ENCODE measurements at places on chromosomes 2 and 18.

GRCh38 chr18:26992926-26993325 is 127.4 kb upstream of the AQP4 start:
- no peak for DNase-seq

DNA sequence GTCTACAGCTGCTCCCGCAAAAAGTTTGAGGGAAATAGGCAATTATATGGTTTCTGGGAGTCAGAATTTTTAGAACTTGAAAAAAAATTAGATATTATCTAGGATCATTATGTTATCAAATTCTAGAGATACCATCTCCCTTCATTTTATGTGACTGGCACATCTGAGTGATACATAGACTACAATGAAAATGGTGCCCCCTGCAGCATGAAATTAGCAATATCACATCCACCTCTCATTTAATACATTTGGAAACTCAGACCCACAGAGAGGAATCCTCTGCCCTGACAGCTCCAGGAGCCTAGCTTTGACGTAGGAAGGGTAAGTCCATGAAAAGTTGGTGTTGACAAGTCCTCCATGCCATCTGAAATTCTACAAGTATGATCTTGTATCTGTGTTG is 381.6 kb downstream of the SUCLG1 start:
- no peak for DNase-seq

DNA sequence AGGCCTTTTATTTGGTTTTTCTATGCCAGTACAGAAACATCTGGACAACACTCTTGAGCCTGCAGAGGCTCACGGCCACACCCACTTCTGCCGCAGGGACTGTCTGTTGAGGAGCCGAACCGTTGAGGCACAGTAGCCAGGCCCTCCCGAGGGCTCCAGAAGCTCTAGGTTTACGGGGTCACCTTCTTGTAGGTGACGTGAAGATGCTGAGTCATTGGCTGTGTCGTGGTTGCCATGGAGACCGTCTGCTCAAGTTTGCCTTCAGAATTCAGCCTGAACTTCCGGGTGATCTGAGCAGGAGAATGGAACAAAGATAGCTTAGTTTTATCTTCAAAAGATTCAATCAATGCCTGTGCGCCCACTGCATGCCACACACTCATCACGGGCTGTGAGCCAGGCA is 25.9 kb downstream of the BOK start:
- no peak for DNase-seq

- no peak for DNase-seq
Measured at GRCh38 chr2:95525294-95526035, 40.9 kb upstream of the TRIM43B start.

GRCh38 chr2:215301994-215302393 is 9.9 kb upstream of the ATIC start:
- DNase-seq, result no peak

GRCh38 chr2:138223319-138223718 is 259.0 kb downstream of the HNMT start:
- no peak for DNase-seq

DNA sequence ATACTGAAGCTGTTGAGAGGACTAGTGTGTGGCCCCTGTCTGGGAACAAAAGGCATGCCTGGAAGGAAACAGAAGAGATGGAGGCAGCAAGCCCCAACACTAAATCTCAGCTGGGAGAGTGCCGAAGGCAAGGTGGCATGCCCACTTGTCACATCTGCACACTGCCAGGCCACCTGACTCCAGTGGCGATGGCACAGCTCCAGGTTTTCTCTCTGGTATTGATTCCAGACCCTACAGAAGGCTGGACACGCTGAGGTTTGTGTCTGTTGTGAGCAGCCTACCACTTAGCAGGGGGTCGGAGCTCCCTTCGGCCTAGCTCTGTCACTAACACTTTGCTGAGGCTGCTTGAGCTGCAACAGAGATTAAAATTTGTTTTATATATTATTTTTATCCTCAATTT is 307.3 kb downstream of the TDRD15 start:
- no peak for DNase-seq

- DNase-seq, result no peak
Measured at GRCh38 chr2:129911363-129912065, 68.0 kb upstream of the RAB6C start.

- DNase-seq, result peak; percentile 47
Measured at GRCh38 chr2:237674731-237675276, 47.4 kb downstream of the LRRFIP1 start.

DNA sequence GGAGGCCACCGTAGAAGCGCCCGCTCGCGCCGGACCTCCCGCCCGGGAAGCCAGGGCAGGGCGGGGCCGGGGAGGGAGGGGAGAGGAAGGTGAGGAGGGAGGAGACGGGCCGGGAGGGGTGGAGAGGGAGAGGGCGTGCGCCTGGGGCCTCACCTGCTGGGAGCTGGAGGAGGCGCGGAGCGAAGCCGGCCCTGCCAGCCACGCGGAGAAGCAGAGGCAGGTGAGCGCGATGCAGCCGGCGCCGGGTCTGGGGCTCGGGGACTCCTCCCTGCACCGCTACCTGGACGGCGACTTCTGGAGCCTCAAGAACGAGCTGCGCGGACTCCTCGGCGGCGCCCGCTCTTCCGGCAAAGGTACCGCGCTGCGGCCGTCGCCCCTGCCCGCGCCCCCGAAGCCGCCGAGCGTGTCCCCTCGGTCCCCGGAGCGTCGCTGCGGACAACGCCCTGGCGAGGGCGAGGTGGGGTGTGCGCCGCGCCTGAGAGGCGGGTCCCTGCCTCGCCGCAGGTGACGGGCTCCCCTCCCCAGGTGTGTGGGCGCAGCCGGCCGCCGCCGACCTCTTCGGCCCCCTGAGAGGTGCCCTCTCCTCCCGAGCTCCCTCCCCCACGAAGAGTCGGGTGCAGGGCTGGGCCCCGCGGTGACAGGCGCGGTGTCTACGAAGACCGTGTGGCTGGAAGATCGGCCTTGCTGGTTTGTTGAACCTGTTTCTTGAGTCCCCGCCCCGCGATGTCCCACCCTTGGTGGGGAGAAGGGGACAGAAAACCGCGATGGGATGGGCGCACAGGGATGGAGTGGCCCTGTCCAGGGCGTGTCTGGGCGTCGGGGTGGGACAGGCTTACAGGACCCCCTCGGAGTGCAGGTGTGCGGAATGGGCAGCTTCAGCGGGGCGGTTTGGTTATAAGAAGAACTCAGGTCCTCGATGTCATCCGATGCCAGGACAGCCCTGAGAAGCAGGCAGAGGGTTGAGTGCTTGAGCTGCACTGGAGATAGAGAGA is at the start of gene ACOXL:
TSS of gene ACOXL (plus strand) at position 152 of the 992 bp plus-strand sequence. CDS start 35,817 bp downstream, outside the sequence.
- DNase-seq, result no peak

DNA sequence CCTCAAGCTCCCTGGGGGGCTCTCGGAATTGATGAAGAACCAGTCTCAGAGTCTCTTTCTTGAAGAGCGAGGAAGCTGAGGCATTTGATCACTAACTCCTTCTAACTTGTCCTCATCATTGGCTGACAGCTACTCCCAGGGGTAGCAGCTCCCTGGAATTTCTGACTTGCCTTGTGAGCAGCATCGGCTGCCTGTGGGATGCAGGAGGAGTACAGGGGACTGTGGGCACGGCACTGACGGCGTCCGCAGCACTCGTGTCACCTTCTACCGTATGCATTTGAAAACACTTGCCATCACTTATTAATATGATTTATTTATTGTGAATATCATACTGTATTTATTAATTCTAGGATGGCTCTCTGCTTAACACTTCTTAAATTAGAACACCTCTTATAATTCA is 175.0 kb downstream of the MIB1 start:
- DNase-seq, result no peak

DNA sequence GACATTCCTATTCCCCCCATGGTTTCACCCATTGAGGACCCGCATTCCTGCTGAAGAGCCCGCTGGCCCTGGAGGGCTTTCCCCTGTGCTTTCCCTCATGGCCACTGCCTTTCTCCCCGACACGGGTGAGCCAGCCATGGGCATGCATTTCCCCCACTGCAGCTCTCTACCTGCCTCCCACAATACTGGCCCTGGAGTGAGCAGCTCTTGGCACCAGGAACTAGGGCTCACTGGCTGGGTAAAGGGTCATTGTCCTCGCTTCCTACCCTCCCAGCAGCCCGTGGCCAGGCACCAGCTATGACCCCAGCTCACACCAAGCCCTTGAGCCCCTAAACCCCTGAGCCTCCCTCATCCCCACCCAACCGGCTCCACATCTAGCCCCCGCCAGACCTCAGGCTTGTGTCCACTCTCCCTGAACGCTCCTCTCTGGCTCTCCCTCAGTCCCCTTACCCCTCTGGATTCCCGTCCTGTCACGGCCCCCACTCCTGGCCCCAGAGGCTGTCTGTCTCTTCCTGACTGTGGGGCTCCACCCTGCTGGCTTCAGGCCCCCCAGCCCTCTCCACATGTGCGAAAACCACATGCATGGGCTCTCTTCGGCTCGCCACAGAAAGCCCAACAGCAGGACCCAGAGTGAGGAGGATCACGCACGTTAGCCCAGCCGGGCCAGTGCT is 199.8 kb downstream of the ZFP36L2 start:
- no peak for DNase-seq

DNA sequence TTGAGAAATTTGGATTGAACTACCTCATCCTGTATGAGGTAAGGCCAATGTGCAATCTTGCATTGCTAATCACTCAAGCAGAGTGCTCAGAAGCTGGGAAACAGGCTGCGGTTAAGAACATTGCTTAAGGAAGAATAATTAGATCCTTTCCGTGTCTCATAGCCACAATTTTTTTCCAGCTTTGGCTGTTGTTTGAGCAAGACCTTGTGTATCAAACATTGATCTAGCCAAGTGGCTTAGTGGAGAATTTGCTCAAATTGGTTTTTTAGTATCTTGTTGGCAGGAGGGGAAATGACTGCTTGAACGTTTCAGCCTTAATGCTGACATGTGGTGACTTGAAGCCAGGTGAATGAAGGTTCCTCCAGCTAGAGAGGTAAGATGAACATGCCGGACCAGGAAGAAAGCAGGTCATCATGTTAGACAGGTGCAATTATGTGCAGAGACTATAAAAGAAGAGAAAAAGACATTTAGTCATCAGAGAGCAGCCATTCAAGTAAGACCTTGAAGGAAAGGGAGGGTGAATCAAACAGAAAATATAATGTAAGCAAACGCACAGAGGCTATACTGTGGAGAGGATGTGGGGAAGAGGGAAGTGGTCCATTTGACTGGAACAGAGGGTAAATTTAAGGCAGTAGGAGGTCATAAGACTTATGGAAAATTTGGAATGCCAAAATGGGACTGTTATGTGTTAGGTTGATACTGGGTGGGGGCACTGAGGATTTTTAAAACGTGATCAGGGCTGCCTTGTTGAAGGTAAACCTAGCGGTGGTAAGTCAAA is 98.9 kb upstream of the CYP1B1 start:
- DNase-seq, result peak; percentile 92

DNA sequence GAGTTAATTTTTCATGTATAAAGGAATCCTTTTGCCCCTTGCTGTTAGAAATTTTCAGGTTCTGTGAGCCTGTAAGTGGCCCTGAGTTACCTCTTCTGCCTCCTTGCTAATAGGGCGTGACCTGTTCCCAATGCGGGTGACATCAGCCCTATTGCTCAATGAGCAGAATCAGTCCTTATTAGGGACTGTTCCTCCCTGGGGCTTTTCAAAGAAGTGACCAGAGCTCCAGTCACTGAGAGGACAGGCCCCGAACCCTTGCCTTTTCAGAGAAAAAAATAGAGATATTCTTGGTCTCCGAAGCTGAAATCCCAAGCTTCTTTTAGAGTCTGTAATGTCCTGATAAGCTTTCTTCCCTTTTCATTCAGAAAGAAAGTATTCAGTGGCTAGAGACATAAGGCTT is 8.2 kb upstream of the APOB start:
- DNase-seq, result no peak

- DNase-seq, result no peak
Measured at GRCh38 chr2:222861411-222862105, 722 bp downstream of the ACSL3 start.

- DNase-seq, result no peak
Measured at GRCh38 chr2:168085801-168086361, 161.5 kb downstream of the STK39 start.

DNA sequence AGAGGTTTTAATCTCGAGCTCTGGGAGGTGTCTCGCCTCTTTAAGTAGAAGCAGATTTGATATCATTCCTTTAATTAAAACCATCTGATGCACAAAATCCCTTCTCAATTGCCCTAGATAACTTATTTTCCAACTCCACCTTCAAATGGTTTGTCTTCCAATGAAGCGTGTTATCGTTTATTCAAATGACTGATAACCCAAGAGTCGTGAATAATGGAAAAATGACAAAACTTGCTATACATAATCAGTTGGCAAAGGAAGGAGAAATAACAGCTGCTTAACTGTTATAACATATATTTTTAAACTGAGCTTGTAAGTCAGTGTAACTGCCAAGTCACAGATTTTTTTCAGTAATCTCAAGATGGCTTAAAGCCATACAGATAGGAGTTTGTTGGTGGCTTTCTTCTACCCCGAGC is 144.6 kb downstream of the QPCT start:
- DNase-seq, result no peak

GRCh38 chr18:56148373-56148772 is 490.0 kb downstream of the TXNL1 start:
- peak; percentile 74 for DNase-seq

GRCh38 chr2:27073782-27074181 is 2.3 kb upstream of the OST4 start:
- DNase-seq, result no peak

GRCh38 chr2:187900021-187900420 is 345.8 kb upstream of the TFPI start:
- peak; percentile 6 for DNase-seq

GRCh38 chr2:54206596-54206995 is 49.4 kb downstream of the TSPYL6 start:
- no peak for DNase-seq

DNA sequence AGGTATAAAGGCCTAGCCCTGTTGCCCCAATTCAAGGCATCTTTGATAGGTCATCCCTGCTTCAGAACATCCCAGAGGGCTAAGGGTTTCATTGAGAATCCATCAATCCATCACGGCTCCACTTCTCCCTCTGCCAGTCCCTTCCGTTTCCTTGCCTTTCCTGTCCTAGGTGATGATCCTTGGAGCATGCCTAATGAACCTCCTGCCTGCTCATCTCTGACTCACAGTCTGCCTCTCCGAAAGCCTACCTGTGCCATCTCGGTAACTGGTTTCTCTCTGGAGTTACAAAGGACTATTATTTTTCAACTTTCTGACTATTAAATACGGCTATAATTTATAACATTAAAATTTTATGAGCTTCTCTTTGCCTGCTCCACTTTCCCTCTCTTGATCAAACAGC is 36.7 kb upstream of the OSBPL6 start:
- DNase-seq, result no peak

DNA sequence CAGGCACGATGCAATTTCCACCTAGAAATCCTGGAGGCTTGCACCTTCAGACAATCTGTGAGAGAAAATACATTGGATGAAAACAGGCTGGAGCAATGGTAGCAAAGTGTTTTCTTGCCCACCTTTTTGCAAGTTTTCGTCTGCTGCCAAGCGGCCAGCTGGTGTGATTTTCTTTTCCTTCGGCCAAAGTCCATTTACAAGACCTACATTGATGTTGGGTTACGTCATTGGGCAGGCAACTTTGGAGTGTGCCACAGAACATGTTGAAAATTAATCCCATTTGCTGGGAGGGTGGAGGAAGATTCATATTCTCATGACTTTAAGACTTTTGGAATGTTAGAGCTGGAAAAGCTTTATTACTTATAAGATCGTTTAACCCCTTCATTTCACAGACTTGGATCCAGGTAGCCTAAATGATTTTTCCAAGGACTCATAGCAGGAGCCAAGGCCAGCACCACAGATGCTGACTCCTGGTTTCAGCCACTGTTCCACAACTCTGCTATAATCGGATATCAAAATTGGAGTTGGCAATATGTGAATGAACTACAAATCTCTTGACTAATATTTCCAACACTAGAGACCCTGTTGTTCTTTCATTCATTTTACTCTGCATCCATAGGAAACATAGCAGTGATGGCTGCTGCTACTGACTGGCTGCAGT is 352.1 kb downstream of the RND3 start:
- no peak for DNase-seq

GRCh38 chr2:237510502-237511217 is 23.6 kb downstream of the MLPH start:
- DNase-seq, result no peak

All from BJ (cell line).